Stimulated activated CD8-positive, alpha-beta memory T cell treated with anti-CD3 and anti-CD28 coated beads, Interleukin-2, amount 100 ng/mL, for 1 hour (primary cell): ENCODE measurements at places on chromosomes 12 and 14.

- DNase-seq, result peak; percentile 26
These were observed 94.3 kb downstream of the RFLNA start for GRCh38 chr12:124389138-124389724.

DNA sequence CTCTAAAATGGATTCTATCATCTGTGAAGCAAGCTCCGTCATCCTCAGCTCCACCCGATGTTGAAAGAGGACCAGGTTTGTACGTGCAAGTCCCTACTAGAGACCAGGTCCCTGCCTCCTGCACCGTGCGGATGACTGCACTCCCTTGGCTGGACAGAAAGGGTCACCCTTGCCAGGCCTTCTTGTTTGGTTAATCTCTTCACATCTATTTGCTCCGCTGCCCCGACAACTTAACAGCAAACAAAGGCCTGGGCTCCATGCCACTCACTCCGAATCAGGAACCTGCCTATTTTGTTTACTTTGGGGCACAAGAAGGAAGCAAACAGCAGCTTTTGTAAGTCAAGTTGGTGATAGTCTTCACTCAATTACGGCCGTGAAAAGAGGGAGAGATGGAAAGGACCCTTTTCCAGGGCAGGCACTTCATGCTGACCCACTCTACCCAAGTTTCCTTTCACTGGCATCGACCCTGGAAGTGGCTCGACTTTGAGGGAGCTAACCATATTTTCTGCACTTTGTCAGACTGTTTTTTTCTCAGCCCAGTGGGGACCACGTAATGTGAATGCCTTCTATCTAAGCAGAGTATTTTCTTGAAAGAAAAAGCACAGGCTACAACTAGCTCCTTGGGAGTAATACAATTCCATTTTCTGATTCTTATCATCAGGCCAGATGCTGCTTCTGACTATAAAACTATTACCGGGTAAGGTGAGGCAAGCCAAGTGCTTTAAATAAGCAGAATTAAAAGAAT lies 202.6 kb downstream of the FOXN3 start:
- DNase-seq, result no peak

DNA sequence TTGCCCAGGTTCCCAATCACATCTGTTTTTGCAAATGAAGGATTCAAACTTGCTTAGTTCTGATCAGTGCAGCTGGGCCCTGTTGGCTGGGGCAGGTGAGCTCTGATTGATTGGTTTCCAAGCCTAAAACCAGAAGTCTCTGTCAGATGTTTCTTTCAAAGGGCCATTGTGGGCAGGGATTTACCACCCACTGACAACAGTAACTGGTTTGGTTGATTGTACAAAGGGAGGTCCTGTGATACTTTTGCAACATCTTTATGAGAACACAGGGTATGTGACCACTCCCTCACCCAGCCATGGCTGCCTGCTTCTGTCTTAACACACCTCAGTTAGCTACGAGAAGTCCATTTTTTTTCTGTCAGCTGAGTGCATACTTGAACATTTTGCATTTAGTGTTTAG lies 184.1 kb downstream of the FLRT2 start:
- DNase-seq, result no peak

GRCh38 chr14:77259025-77259715 lies 11.8 kb downstream of the NGB start:
- no peak for DNase-seq

DNA sequence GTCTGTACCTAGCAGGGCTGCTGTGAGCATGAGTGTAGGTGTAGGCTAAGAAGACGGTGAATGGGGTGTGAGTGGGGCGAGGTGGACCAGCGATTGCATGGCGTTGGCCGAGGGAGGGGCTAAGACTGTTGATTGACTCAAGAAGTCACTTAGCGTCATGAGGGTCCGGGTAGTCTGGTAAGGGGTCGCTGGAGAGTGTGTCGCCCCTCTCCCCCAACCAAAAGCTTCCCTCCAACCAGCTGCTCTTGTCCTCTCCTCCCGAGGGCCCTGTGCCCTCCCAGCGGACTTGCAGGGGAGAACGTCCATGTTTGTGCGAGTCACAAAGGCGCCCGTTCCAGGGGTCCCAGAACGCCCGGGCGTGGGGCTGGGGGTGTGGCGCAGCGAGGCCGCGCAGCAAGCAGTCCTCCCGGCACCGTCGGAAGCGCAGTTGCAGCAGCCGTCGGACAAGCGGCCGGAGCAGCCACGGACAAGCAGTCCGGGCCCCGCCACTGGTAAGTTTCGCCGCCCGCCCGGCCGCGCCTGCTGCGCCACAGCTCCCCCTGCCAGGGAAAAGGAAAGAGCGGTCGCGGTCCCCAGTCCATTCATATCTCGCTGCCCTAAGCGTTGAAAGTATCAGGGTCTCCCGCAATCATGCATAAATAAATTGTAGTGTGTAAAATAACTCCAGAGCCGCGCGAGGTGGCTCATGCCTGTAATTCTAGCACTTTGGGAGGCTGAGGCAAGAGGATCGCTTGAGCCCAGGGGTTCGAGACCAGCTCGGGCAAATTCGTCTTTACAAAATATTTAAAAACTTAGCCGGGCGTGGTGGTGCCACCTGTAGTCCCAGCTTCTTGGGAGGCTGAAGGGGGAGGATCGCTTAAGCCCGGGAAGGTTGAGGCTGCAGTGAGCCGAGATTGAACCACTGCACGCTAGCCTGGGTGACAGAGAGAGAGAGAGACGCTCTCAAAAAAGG lies at the start of gene CCDC63:
Gene CCDC63, plus strand, starts transcription at position 373 of the 952 bp plus-strand sequence. CDS start 5,968 bp downstream, outside the sequence.
- no peak for DNase-seq
